ENCODE measurements at places on chromosomes 2 and 18. TPM values are rescaled to one million over a fixed set of nuclear protein-coding genes. Genes with fewer than 3 reads are reported as not detected.
A peak's percentile ranks its signal among the peaks of the same experiment; 100 is the strongest.

GRCh38 chr18:23306822-23307221 lies 146.3 kb upstream of the RIOK3 start:
- no peak overlapping the region for H3K27ac ChIP-seq
- H3K27me3 ChIP-seq = no peaks in the 10 kb centered on the region
- H3K4me3 ChIP-seq = no peak overlapping the region
- peaks cover 10% of the 10 kb centered on the region for H3K4me1 ChIP-seq
- DNase-seq = no peak
- H3K36me3 ChIP-seq = peaks cover 16% of the 10 kb centered on the region

DNA sequence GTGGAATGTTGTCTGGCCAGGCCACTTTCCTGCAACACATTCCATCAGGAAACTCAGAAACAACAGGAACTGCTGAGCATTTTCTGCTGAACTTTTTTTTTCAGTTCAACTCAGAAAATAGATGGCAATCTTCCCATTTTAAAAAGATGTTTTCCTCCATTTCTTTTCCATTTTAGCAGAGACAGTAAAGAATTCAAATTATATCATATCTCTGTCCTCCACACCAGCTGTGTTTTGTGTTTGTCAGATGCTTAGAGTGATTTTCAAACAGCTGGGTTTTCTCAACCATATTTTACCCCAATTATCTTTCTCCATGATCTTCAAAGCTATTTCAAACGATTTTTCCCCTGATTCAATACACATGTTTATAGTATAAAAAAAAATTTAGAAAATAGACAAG lies 713.4 kb downstream of the LRRTM4 start:
- no peak for DNase-seq
- H3K4me1 ChIP-seq = no peaks in the 10 kb centered on the region
- no peak overlapping the region for H3K4me3 ChIP-seq
- no peaks in the 10 kb centered on the region for H3K27me3 ChIP-seq
- no peaks in the 10 kb centered on the region for H3K36me3 ChIP-seq

DNA sequence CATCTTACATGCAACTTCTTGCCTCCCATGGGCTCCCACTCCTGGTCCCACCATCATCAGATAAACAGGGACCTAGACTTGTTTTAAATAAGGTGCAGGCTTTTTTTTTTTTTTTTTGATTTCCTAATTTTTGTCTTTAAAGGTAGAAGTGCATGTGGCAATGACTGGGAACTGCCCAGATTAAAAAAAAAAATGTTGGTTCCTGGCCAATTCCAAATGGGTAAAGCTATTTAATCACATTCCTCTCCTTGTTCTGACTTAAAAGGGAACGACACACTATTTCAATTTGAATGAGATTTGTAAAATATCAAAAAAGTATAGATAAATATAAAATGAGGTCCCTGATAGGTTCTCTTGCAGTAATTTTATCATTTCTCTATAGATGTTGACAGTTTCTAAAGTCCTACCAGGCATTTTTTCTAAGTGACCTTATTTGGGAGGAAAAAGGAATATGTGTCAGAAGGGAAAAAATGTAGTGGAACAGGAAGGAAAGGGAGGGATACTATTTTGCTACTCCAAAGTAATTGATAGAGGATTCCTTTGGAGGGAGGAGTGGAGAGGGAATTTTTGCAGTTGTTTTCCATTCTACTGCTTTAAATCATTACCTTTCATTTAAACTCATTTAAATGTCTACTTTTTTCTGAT lies 43.3 kb downstream of the DDX1 start:
- H3K27me3 ChIP-seq = no peaks in the 10 kb centered on the region
- H3K27ac ChIP-seq = no peak overlapping the region
- no peaks in the 10 kb centered on the region for H3K4me1 ChIP-seq
- peaks cover 52% of the 10 kb centered on the region for H3K36me3 ChIP-seq
- no peak overlapping the region for H3K4me3 ChIP-seq

GRCh38 chr2:104853534-104854497 lies at the start of gene POU3F3:
Gene POU3F3 (plus strand): TSS chr2:104854115. CDS start chr2:104855511, 1,396 bp downstream.
- DNase-seq = no peak
- H3K36me3 ChIP-seq = peaks cover 1% of the 10 kb centered on the region
- H3K27me3 ChIP-seq = peaks cover 66% of the 10 kb centered on the region
- H3K4me1 ChIP-seq = peaks cover 40% of the 10 kb centered on the region
- peak within 1 kb of the TSS; percentile 68 for H3K27ac ChIP-seq

DNA sequence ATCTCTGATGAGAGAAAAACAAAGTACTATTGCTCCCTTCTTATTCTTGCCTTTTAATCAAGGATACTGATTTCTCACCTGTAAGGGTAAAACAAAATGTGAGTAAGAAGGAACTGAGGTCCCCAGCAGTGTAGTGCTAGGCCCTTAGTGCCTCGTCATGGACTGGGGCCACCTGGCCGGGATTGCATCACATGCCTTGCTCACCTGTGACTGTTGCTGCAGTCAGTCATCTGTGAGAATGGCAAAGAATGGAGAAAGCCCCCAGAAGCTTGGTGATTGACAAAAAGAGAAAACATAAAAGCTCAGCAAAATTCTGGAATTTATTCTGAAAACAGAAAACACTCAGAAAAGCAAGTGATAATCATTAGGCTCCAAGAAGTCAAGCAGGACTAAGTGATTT lies 63.4 kb downstream of the SPATS2L start:
- H3K27ac ChIP-seq = no peak overlapping the region
- H3K4me3 ChIP-seq = no peak overlapping the region
- H3K4me1 ChIP-seq = peaks cover 14% of the 10 kb centered on the region
- DNase-seq = no peak
- peaks cover 8% of the 10 kb centered on the region for H3K27me3 ChIP-seq
- no peaks in the 10 kb centered on the region for H3K36me3 ChIP-seq

DNA sequence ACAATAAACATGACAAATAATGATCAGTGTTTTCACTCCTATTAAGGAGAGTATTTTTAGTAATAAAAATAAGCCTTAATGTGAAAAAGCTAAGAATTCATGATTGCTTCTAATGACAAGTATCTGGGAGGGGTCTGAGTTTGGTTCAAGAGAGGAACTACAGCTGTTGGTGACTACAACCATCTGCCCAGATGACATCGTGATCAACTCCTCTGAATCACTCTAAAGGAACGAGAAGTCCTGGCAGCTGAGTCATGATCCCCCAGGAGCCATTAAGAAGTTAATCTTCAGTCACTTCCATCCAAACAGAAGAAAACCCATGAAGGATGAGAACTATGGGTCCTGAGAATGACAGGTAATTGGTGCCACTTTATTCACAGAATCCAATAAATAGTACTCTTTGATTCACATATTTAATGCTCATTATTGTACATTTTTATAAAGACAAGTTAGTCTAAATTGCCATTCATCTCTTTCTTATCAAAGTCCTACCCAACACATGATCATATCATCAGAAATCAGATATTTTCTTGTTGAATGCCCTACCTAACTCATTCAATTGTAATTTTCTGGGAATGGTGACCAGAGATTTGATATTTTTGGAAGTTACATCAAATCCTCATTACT lies 6.8 kb downstream of the TFPI start:
- no peak overlapping the region for H3K27ac ChIP-seq
- H3K36me3 ChIP-seq = no peaks in the 10 kb centered on the region

- no peak for DNase-seq
- H3K4me3 ChIP-seq = no peak overlapping the region
- H3K36me3 ChIP-seq = peaks cover 5% of the 10 kb centered on the region
Measured at GRCh38 chr18:74745633-74746403, 148.1 kb downstream of the ZNF407 start.

GRCh38 chr2:126655500-126656430 lies at the start of gene GYPC:
Gene GYPC (plus strand): TSS chr2:126656158. CDS start chr2:126656264, 106 bp downstream.
- DNase-seq = peak; percentile 47
- H3K4me1 ChIP-seq = peaks cover 50% of the 10 kb centered on the region
- H3K27ac ChIP-seq = peak within 1 kb of the TSS; percentile 94
- peaks cover 9% of the 10 kb centered on the region for H3K36me3 ChIP-seq

- no peak for DNase-seq
- H3K4me1 ChIP-seq = peaks cover 3% of the 10 kb centered on the region
- no peak overlapping the region for H3K4me3 ChIP-seq
- no peak overlapping the region for H3K27ac ChIP-seq
Measured at GRCh38 chr18:9348766-9349165, 14.2 kb downstream of the TWSG1 start.

GRCh38 chr18:51447351-51448342 lies 250.2 kb upstream of the MEX3C start:
- no peaks in the 10 kb centered on the region for H3K36me3 ChIP-seq
- DNase-seq = no peak
- no peak overlapping the region for H3K4me3 ChIP-seq
- H3K27me3 ChIP-seq = peaks cover 17% of the 10 kb centered on the region
- H3K4me1 ChIP-seq = no peaks in the 10 kb centered on the region

DNA sequence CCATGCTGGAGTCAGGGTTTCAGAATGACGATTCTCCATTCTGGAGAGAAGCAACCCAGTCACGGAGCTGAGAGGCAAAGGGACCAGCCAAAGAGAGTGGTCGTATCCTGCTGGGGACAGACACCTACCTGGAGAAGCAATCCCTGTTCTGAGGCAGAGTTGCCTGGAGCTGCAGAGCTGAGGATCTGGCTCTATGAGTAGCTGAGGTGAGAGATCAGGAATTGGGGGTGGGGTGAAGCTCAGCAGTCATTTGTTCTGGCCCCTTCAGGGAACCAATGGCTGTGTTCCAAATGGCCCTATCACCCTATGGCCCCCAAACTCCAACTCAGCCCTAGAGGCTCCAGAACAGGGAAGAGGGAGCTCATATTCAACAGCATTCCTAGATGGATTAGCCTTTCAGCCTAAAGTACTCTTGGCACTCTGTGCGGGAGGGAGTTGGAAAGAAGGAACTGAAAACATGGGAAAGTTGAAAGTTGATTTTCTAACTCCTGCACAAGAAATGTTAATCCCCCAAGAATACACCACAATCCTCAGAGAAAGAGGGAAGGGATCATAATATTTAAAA lies 3.3 kb upstream of the ATRAID start:
- no peak for DNase-seq
- no peak overlapping the region for H3K4me3 ChIP-seq
- H3K27me3 ChIP-seq = no peaks in the 10 kb centered on the region
- peaks cover 21% of the 10 kb centered on the region for H3K4me1 ChIP-seq
- H3K27ac ChIP-seq = no peak overlapping the region
- H3K36me3 ChIP-seq = peaks cover 74% of the 10 kb centered on the region

DNA sequence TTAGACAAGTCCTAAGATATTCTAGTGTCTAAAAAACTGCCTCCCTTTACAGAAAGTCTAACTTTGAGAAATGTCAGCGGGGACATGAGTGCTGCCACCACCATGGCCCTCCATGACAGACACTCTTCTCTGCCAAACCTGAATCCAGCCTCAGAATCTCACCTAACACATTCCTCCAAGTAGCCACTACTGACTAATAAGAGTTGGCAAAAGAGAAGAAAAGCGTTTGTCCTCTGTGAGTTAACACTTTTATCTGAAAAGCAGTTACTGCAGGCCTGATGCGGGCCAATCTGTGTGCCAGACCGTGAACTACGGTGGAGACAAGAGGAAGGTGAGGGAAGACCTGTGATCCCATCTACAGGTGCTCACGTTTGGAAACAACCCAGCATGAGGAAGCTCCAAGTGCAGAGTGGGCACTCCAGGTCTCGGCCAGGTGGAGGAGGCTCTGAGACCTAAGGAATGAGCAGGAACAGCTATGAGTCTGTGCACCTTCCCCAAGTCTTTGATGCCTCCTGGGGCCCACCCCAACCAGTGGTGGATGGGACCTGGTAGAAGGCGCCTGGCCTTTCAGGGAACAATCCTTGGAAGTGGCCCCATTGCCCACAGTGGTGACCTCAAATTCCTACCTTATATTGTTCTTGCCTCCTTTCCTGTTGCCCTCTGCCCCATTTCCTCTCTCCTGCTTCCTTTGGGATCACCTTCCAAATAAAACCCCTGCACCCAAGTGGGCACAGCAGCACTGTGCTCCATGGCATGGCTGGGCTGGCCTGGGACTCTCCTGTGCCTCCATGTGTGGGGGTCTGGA lies 91.6 kb downstream of the BIN1 start:
- DNase-seq = no peak
- no peaks in the 10 kb centered on the region for H3K36me3 ChIP-seq
- peaks cover 21% of the 10 kb centered on the region for H3K27me3 ChIP-seq
- H3K4me1 ChIP-seq = no peaks in the 10 kb centered on the region
- H3K4me3 ChIP-seq = no peak overlapping the region
- no peak overlapping the region for H3K27ac ChIP-seq

GRCh38 chr2:36951574-36951973 lies 14.8 kb downstream of the STRN start:
- peaks cover 17% of the 10 kb centered on the region for H3K4me1 ChIP-seq
- H3K4me3 ChIP-seq = no peak overlapping the region
- H3K27ac ChIP-seq = no peak overlapping the region
- H3K27me3 ChIP-seq = no peaks in the 10 kb centered on the region

DNA sequence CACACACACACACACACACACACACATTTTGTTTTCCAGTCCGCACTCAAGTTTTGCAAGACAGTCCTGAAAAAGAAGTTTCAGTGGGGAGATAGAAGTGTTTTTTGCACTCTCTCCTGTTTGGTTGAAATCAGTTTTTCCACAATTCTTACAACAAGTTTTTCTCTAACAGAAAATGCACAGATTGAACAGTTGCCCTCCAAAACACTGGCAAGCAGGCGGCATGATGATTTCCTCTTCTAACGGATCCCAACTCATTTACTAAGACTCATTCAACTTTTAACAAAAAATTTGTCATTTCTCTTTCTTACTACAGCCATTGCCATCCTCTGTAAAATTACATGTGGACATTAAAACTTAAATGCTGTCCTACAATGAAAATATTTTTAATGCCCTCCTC lies 117.6 kb upstream of the DTNA start:
- no peak overlapping the region for H3K27ac ChIP-seq
- H3K4me3 ChIP-seq = no peak overlapping the region
- H3K27me3 ChIP-seq = no peaks in the 10 kb centered on the region

DNA sequence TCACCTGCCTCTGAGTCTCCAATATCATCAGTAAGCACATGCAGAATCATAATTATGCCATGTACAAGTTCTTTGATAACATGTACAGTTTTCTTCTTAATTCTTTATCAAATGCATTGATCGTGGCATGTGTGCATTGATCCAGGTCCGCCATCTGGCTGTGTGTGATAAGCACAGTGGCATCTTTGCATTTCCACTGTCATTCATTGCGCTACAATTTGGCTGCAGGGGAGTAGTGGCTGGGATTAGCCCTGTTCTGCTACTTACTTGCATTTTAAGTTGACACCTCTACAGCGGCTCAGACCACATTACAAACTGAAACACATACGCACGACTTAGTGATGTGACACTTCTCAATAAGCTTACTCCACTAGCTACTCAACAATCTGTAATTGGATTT lies 83.6 kb upstream of the OTX1 start:
- H3K27ac ChIP-seq = no peak overlapping the region
- H3K4me3 ChIP-seq = no peak overlapping the region
- no peak for DNase-seq
- H3K4me1 ChIP-seq = no peaks in the 10 kb centered on the region

DNA sequence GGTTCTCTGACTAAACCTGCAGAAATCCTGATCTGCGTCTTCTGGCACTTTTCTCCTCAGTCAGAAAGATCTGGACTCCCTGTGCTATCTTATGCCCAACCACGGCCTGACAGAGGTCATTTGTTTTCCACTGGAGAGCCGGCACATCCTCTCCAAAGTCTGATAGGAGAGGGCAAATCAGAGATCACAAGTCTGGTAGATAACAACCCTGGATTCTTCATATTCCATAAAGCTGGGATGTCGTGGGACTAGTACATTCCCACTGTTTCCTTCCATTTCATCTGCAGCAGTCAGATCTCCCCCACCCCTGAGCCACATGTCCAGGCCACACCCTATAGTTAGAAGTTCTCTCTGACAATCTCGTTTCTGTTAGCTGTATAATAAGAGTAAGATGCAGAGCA lies 157.0 kb downstream of the MGAT5 start:
- H3K36me3 ChIP-seq = peaks cover 59% of the 10 kb centered on the region
- H3K4me3 ChIP-seq = no peak overlapping the region
- peaks cover 56% of the 10 kb centered on the region for H3K4me1 ChIP-seq
- no peaks in the 10 kb centered on the region for H3K27me3 ChIP-seq

Gene SERPINB12
- not detected for total RNA-seq

Gene IL36RN
- not detected for total RNA-seq

Gene MAP3K19
- not detected for total RNA-seq

Gene SPRED2
- total RNA-seq = 2.5 TPM

Gene UGT1A1
- total RNA-seq = not detected

Measured in activated B cell treated with CpG ODN at 0.5 μM for 24 hours (primary cell).